ENCODE measurements at places on chromosomes 12 and 14.
A peak's percentile ranks its signal among the peaks of the same experiment; 100 is the strongest.

GRCh38 chr14:66238969-66239368 is 247.2 kb upstream of the CCDC196 start:
- DNase-seq, result peak; percentile 55

- no peak for DNase-seq
Observed at GRCh38 chr12:3288690-3289089, 202.3 kb upstream of the PRMT8 start.

DNA sequence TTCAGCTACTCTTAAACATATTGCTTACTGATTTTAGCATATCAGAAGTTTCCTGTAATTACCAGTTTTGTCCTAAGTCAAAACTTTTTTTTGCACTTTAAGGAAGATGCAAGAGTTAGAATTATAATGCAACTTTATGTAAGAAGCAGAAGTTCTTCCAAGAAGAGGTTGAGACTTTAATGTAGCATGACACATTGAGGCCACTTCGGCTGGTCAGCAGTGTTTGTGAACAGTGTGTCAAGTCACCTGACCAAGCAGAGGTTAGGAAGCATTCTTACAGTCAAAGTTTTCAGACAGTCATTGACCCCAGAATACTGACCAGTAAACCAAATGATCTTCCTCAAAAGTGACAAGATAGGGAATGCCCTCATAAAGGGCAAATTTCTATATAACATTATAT is 15.2 kb downstream of the FGFR1OP2 start:
- DNase-seq, result peak; percentile 38

GRCh38 chr14:101475456-101476257 is 85.6 kb upstream of the DIO3 start:
- DNase-seq, result peak; percentile 85

GRCh38 chr14:38143170-38143569 is 64.5 kb upstream of the SSTR1 start:
- DNase-seq, result no peak

- DNase-seq, result no peak
Observed at GRCh38 chr14:34088914-34089313, 138.0 kb upstream of the EGLN3 start.

GRCh38 chr14:38387821-38388220 is 131.9 kb upstream of the CLEC14A start:
- no peak for DNase-seq

- no peak for DNase-seq
Observed at GRCh38 chr12:49034286-49034622, 15.7 kb upstream of the PRKAG1 start.

- no peak for DNase-seq
Observed at GRCh38 chr12:28253161-28253641, 62.9 kb downstream of the CCDC91 start.

DNA sequence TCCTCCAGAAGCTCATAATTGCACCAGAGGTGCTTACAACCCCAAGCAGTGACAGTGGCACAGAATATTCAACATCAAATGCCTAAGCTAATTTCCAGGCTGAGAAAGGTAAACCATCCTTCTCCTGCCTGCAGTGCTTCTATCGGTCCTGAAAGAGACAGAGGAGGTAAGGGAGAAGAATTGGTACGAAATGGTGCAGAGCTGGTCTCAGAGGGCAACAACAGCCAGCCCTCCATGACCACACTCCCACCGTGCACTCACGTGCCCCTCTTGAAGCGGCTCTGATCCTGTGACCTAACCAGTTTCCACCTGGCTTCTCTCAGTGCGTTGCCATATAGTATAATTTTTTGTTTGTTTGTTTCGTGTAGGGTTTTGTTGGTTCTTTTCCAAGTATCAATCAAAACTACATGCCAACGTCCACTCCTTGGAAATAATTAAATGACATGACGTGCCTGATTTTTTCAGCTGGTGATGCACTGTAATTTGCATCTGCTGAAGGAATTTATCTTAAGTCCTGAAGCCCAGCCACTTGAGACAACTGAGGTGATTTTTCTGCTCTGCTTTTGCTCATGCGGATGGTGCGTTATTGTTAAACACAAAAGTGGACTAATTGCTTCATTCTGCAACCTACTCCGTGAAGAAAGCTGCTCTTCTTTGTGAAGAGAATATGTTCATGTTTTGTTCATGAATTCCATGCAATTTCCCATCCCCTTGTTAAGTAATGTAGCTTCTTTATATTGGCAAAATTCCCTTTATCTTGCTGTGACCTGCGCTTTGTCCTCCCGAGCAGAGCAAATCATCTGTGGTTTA is 1.3 kb upstream of the ATP2A2 start:
- DNase-seq, result no peak

GRCh38 chr14:20750194-20750593 is 4.5 kb downstream of the EDDM3A start:
- DNase-seq, result no peak

- DNase-seq, result no peak
Observed at GRCh38 chr12:124470139-124470538, 97.3 kb downstream of the NCOR2 start.

DNA sequence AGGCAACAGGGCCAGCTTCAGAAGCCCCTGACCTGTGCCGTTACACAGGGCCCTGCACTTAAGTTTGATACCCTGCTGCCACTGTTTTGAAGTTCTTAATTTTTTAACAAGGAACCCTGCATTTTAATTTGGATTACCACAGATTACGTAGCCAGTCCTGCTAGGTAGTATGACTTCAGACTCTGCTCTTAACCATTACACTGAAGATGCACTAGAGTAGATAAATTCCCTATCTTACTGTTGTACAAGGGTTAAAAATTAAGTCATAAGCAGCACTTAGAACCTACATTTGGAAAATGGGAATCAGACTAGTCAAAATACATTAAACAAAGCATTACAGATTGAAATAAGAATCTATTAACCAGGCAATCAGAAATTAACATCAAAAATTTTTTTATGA is 2.3 kb downstream of the GNPNAT1 start:
- peak; percentile 5 for DNase-seq

DNA sequence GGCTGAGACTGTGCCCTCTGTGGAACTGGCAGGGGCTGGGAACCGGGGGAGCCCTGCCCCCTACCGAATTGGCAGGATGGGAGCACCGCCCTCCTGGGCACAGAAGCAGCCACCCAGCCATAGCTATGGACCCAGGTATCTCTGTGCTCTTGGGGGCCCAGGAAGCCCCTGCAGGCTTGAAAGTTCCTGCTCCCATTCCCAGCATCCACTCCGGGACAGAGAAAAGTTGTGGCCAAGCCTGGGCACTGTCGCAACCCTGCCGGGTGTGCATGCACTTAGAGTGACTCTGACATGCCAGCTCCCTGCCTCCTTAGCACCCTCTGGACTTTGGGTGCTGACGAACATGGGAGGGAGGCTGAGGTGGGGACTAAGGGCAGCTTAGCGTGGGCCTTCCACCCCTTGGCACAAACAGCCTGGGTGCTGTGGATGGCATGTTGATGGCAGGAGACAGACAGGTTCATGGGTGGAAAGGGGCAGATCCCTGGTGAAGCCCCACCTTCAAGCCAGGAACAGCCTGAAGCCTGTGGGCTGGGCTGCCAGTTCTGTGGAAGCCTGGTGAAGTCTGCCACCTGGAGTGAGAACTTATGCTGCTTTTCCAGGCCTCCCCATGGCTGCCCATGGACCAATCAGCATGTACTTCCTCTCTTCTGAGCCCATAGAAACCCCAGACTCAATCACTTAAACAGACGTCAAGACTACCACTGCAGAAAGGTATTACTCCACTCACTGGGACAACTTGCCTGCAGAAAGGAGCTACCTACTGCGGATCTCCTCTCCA is 279.0 kb downstream of the ATXN7L3B start:
- no peak for DNase-seq

DNA sequence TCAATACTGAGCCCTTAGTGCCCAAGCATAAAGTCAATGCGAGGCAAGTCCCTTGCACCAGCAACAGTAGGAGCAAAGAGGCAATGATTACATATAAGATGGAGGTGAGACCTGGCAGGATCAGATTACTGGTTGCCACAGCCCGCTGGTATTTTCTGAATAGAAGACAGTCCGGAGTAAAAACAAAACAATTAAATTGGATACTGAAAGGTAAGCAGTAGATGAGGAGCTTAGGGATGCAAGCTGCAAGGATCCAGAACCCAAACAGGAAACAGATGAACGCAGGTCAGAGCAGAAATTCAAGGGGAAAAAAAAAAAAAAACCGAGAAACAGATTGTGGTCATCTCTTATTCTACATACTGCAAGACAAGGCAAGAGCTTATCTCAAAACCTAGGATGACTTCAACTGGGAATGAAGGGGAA is 119.6 kb downstream of the MED13L start:
- DNase-seq, result no peak

DNA sequence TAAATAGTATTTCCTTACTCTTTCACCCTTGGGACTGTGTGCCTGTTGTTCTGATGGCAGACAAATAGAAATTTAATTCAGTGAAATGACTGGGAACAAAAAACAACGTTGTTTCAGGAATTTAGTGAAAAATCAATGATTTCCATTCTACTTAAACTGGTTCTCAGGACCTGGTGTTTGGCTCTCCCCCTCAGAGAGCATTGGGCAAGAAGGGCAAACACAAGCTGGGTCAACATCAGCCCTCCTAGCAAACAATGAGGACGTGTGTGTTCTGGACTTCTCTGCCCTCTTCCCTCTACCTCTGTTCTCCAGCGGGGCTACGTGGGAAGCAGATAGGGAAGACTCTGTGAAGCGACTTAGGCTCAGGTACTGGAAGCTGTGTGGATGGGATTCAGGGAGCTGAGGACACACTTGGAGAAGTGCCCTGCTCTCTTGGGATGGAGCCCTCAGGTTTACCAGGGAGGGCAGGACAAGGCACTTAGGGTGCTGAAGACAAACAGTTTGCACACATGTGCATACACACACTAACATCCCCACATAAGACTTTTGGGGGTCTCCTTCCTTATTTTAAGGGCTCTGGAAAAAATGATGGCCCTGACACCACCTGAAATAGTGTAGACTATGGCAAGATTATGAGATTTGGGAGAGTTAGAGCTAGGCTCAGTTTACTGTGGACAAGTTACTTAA is 7.6 kb upstream of the SERPINA1 start:
- no peak for DNase-seq

GRCh38 chr14:49193332-49194065 is 392.7 kb downstream of the RPS29 start:
- DNase-seq, result no peak

GRCh38 chr12:107967170-107967569 is 161.9 kb upstream of the WSCD2 start:
- DNase-seq, result no peak

GRCh38 chr12:47218191-47218654 is 138.5 kb upstream of the AMIGO2 start:
- no peak for DNase-seq

- no peak for DNase-seq
Observed at GRCh38 chr14:73133795-73134194, 2.5 kb upstream of the PSEN1 start.

DNA sequence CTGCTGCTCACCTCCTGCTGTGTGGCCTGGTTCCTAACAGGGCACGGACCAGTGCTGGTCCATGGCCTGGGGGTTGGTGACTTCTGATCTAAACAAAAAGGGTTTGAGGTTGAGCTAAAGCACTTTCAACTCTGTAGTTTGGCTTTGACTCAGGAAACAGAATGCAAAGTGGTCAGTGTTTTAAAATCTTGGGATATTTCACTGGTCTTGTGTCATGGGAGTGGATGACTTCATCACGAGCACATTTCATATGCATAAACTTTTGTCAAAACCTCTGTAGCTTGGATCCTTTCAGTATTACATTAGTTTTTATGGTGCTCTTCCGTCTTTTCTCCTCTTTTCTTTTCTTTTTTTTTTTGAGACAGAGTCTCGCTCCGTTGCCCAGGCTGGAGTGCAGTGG is 25.6 kb downstream of the FAM161B start:
- no peak for DNase-seq

- no peak for DNase-seq
Observed at GRCh38 chr12:18808221-18808620, 70.3 kb downstream of the CAPZA3 start.

- DNase-seq, result peak; percentile 50
Observed at GRCh38 chr12:120944645-120945217, 33.6 kb upstream of the HNF1A start.

Measured in fibroblast of the aortic adventitia (primary cell).